ENCODE measurements at places on chromosomes 7 and 10.

- DNase-seq, result no peak
Measured at GRCh38 chr7:43565786-43566185, 17.1 kb upstream of the STK17A start.

DNA sequence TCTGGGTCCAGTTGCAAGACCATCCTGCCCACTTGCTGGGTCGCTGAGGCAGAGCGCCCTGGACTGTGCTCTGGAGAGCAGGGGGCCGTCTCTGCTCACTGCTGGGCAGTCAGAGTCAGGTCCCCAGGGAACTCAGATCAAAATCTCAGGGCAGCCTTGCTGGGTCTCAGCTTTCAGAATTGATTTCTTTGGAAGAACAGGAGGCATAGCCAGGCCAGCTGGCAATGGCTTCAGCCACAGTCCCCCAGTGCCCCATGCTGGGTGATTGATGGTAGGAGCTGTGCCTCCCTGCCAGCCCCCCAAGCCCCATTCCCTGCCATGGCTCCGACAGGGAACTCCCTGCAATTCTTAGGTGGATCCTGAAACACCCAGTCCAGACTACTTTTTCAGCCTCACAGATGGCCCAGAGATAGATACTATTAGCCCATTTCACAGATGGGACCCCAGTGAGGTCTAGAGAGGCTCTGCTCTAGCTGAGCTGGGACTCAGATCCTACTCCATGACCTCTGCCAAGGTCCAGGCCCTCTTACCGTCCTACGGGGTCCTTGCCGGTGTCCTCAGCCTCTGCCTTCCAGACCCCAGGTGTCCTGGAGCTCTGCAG is 467 bp downstream of the MMRN2 start:
- DNase-seq, result no peak

- DNase-seq, result no peak
Measured at GRCh38 chr7:130047831-130048230, 3.3 kb downstream of the ZC3HC1 start.

- DNase-seq, result no peak
Measured at GRCh38 chr10:122333037-122333436, 41.5 kb upstream of the PLEKHA1 start.

DNA sequence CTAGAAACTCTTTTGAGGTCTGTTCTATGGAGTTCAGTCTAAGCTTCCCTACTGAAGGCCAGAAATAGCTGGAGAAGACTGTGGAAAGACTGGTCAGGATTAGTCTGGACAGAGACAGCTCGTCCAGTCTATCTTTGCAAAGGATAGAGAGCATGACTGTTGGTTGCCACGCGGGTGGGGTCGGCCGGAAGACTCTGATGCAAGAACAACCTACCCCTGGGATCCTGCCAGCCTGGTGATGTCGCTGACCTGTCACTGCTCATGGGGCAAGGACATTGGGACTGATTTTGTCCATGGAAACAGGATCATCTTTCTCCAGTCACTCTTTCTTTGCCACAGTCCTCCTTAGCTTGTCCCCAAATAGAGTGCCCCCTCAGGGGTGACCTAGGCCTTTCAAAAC is 337.6 kb upstream of the NPSR1 start:
- no peak for DNase-seq

DNA sequence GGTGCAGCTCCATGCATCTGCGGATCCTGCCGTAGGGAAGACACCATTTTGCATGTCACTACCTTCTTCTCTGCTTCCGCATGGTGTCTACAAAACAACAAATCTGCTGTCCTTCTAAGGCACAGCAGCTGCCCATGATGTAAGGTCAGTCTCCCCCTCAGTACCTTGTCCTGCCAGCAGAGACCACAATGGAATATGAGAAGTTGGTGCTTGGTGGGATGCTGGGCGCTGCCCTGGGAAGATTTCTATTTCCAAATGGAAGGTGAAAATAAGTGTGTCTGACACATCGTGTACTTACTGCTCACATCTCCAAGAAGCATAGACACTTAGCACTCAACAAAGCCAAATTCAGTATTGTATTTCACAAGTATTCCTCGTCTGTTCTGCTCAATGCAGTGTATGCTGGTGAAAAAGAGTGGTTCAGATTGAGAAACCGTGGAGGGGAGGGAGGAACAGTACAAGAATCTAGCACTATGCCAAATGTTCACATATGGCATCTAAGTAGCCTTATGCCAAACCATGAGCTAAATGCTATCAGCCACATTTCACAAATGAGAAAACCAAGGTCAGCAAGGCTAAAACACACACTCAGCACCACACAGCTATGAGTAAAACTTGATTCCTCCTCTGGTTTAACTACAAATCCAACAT is 95.0 kb downstream of the GRB10 start:
- DNase-seq, result no peak

DNA sequence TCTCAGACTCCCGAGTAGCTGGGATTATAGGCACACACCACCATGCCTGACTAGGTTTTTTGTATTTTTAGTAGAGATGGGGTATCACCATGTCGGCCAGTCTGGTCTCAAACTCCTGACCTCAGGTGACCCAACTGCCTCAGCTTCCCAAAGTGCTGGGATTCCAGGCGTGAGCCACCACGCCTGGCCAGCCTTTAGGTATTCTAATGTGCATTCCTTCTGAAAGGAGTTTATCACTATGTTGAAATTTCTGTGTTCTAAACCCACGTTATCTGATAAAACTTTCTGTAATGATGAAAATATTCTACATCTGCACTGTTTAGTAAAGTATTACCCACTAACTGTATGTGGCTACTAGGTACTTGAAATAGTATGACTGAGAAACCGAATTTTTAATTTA is 110.6 kb upstream of the IMMP2L start:
- no peak for DNase-seq

GRCh38 chr7:150370612-150371071 is 2.0 kb downstream of the REPIN1 start:
- DNase-seq, result no peak

GRCh38 chr7:80584778-80585177 is 53.7 kb upstream of the CD36 start:
- no peak for DNase-seq

DNA sequence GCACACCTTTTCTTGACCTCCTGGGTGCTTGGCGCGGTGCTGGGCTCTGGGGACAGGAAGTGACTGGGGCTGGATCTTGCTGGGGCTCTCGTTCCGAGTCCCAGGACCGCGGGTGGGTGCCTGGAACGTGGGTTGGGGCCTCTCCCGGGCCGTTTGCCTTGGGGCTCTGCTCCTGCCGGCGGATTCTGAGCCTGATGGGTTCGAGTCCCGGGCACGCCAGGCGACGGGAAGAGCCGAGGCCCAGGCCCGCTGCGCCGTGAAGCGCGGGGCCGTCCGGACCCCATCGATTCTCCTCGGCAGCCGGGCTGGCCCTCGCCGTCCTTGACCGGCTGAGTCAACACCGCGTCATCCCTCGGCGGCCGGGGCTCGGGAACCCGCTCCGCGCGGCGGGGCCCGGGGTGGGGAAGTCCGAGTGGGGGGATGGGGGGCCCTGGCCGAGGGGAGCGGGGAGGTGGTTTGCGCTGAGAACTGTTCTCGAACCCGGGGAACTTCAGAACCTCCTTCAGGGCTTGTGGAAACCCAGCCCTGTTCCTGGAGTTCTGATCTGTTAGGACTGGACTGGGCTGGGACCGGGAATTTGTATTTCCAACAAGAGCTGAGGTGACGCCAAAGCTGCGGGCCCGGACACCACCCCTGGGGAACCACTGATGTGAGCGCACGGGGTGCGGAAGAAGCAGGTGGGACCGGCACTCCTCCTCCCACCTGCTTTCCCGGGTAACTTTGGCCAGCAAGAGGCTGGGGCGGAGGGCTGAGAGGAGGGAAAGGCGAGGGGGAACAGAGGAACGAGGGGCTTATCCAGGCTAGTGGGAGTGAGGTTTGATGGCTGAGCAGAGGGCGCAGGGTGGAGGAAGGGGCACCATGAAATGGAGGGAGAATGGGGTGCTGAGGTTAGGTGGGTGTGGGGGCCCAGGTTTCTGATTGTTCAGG is 6.2 kb downstream of the HHEX start:
- peak; percentile 15 for DNase-seq

DNA sequence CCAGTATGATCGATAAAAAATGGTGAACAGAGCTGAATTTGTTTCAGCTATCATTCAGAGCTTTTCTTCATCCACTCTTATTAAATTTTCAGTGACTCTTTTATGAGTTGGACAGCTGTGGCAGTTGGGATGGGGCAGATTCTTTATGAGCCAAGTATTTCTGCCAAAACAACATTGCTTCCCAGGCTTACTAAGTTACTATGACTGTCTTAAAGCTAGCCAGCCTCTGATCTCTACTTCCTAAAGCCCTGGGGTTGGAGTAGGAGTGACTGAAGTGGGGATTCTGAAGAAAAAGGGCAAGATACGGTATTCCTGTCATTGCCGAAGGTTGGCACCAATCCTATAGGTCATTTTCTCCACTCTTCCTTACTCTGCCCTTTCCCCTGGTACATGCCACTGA is 12.7 kb downstream of the RPP30 start:
- DNase-seq, result no peak

DNA sequence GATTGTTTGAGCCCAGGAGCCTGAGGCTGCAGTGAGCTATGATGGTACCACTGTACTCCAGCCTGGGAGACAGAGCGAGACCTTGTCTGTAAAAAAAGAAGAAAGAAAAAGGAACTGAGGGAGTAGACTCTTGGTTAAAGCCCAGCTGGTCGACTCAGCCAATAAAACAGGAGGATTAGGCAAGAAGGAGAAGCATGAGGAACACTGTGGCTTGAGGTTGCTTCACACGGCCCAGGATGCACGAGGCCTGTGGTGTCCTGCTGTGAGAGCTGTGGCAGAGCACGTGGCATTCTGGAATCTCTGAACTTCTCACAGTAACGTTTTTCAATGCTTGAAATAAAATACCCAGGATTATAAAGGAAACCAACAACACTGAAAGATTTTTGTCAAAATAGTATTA is 93.3 kb downstream of the CUL2 start:
- DNase-seq, result no peak

DNA sequence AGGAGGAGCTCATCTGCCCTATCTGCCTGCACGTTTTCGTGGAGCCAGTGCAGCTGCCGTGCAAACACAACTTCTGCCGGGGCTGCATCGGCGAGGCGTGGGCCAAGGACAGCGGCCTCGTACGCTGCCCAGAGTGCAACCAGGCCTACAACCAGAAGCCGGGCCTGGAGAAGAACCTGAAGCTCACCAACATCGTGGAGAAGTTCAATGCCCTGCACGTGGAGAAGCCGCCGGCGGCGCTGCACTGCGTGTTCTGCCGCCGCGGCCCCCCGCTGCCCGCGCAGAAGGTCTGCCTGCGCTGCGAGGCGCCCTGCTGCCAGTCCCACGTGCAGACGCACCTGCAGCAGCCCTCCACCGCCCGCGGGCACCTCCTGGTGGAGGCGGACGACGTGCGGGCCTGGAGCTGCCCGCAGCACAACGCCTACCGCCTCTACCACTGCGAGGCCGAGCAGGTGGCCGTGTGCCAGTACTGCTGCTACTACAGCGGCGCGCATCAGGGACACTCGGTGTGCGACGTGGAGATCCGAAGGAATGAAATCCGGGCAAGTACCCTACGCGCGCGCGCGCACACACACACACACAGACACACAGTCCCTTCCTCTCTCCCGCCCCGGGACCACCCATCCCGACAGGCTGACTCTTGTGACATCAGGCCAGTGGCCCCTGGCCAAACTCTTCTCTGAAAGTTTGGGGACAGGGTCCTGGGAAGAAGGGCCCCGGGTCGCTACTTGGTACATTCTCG is 538 bp downstream of the TRIM8 start:
- DNase-seq, result peak; percentile 62

- no peak for DNase-seq
Measured at GRCh38 chr7:114548081-114548980, 133.7 kb downstream of the FOXP2 start.

- no peak for DNase-seq
Measured at GRCh38 chr7:43467406-43467805, 115.5 kb upstream of the STK17A start.

- no peak for DNase-seq
Measured at GRCh38 chr7:50960621-50961310, 178.1 kb upstream of the GRB10 start.

GRCh38 chr10:90846746-90847145 is 11.1 kb downstream of the HTR7 start:
- no peak for DNase-seq

- DNase-seq, result no peak
Measured at GRCh38 chr10:86200269-86200668, 166.3 kb downstream of the GRID1 start.

DNA sequence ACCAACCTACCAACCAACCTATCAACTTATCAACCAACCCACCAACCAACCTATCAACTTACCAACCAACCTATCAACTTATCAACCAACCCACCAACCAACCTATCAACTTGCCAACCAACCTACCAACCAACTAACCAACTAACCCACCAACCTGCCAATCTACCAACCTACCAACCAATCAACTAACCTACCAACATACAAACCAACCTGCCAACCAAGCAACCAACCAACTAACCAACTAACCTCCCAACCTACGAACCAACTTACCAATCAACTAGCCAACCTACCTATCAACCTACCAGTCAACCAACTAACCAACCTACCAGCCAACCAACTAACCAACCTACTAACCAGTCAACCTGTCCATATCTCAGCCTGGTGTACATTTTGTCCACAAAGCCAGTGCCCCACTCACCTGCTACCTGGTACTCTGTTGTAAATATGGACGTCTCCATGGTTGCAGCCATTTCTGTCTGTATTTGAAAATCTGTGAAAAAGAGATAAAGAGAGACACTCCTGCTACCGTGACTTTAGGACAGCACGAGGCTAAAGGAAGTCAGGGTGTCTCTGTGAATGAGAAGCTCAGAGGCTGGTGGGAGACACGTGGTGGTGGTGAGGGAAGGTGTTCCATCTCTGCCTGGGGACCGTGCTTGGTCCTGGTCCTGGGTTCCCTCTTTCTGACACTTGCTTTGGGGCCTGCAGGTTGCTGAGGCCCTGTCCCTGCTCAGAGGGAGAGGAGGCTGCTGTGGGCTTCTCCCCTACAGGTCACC is 41.9 kb upstream of the IL15RA start:
- no peak for DNase-seq

DNA sequence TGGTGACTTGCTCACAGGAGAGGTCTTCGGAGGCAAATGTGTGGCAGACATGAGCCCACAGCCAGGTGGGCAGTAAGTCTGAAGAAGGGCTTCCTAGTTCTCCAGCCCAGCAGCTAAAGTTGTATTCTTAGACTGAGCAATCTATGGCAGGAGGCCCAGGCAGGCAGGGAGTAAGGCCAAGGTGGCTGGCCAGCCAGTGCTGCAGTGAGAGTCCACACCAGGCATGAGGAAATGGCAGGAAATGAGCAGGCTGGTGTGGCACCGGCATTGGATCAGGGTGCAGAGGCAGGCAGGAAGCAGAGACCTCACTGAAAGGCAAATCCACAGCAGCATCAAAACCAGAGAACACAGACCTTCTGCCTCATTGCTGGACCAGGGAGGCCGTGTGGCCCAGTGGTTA is 84.6 kb upstream of the PDE1C start:
- DNase-seq, result no peak

- DNase-seq, result no peak
Measured at GRCh38 chr10:100780324-100780723, 34.9 kb downstream of the PAX2 start.

DNA sequence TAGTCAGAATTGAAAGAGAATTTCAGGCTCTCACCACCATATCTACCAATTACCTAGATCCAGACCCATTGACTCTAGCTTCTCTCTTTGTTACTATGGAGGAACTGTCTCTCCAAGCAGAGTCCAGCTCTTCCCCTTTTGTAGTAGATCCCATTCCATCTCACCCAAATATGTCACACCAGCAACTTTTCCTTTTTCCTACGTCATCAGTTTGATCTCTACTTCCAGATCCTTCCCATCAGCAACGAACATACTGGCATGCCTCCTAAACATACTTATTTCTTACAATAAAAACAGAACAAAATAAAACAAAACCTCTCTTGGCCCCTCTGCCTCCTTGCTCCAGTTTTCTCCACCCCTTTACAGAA is 5.9 kb upstream of the CALU start:
- no peak for DNase-seq
